HS-27A (cell line): ENCODE measurements at places on chromosomes 7 and 10.

DNA sequence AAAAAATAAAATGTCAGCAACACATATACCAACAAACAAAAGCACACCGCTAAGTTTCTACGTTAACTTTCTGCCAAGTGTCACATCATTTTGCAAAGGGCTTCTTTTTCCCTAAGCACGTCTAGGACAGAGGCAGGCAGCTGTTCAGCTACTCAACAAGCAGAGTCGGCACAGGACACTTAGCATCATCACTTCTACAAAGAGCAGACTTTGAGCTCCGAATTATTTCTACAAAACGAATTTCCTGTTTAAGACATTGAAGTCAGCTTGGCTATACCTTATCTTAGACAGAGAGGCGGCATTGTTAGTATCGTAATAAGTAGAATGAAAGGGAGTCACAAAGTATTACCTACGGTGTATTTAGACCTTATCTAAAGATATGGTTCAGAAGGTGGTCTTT lies 110.1 kb downstream of the SVIL start:
- no peak for DNase-seq

GRCh38 chr10:116753759-116754158 lies 11.4 kb upstream of the HSPA12A start:
- no peak for DNase-seq

- no peak for DNase-seq
Measured at GRCh38 chr10:118106426-118106825, 59.7 kb upstream of the RAB11FIP2 start.

GRCh38 chr10:8103543-8103942 lies 49.1 kb downstream of the GATA3 start:
- no peak for DNase-seq

GRCh38 chr7:134245253-134245652 lies 71.5 kb downstream of the SLC35B4 start:
- no peak for DNase-seq

DNA sequence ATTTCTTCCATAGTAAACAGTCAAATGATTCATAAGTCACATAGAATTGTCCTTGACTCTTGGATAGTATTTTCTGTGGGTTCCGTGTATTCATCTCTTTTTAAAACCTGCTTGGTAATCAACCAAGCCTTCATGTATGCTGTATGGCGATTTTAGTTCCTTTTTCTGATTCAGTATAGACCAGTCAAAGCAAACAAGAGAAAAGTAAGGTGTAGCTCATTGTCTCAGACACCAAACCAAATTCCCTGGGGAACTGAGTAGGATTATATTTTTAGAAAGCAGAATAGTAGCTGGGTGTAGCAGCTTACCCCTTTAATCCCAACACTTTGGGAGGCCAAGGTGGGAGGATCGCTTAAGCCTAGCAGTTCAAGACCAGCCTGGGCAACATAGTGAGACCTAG lies 240.5 kb downstream of the BBS9 start:
- no peak for DNase-seq

DNA sequence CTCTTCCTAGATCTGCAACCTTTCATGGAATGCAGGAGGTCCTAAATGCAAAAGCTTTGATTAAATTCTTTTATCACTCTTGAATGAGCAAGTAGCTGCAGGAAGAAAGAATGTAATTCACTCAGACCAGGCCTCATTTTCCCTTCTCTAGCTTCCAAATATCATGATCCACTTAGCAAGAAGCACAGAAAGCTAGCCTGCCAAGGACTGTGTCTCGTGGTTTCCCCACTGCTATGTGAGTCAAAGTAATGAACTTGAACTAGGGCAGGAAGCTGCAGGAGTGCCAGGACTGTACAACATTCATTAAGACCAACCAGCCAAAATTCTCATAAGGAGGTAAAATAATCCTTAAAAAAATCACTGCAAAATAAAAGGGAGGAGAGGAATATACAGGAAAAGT lies 379.2 kb downstream of the CALN1 start:
- DNase-seq = no peak

DNA sequence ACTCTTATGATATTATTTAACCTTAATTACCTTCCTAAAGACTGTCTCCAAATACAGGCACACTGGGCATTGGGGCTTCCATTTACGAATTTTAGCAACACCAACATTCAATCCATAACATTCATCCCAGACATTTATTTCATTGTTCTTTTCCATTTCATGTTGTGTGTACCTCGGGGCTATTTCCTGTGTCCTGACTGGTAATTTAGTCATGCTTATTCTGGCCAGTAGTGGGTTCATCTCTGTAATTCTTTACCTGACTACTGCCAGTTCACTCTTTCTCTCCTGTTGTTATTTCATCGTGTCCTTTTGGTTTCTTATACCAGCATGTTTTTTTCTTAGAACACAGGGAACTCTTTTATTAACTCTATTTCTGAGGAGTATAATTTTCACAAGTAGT lies 225.7 kb downstream of the PLXDC2 start:
- DNase-seq = no peak

- DNase-seq = no peak
Measured at GRCh38 chr10:52668024-52668423, 104.6 kb downstream of the MBL2 start.

DNA sequence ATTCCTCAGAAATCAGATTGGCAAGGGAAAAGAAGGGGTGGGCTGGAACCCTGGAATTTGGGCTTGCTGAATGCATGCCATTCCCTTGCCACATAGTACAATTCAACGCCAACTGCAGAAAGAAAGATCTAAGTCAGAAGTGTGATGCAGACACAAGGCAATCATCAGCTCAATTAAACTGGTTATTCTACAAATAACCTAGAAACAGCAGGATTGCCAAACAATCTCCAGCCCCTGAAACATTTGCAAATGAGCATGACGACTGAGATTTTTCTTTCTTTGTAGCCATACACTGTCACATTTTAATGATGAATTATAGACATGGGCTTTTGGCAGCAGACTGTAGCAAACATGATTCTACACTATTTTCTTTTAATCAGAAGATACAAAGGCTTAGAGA lies 16.5 kb upstream of the CREB5 start:
- no peak for DNase-seq

DNA sequence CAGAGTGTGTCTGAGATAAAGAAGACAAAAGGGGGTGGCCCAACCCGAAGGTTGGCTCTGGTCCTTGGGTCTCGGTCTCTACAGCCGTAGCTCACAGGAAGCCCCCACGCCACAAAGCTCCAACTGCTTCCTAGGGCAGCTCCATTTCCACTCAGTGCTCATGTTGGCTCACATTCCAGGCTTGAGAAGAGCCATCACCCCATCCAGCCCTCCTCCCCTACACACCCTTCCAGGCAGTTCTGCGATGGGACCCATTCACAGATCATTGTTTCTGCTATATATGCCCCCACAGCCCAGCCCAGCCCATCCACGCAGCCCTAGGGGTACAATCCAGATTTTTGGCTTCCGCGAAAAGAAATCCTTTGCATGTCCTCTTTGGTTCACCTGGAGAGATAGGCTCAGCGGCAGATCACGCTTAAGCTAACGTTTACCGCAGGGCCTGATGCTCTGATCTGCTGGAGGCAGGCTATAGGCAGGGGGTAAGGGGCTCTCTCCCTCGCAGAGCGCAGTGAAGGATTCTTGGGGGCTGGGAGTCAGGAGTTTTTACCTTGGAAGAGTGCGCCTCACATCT lies 6.2 kb upstream of the HOXA11 start:
- no peak for DNase-seq

DNA sequence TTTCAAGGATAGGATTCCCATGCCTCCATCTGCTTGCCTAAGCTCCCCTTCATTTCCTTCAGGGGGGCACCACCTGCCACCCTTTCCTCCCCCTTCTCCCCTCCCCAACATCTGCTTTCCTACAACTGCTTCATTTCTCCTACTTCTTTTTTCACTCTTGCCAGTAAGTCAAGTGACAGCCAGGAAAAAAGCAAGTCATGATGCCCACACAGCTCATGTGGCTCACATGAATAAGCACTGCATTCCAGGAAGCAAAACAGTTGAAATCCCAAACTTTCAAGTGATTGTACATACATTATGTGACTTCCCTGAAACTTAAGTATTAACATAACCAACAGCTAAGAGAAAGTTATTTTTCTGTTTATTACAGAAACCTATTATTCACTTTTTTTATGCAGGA lies 78.6 kb downstream of the TNS3 start:
- no peak for DNase-seq

DNA sequence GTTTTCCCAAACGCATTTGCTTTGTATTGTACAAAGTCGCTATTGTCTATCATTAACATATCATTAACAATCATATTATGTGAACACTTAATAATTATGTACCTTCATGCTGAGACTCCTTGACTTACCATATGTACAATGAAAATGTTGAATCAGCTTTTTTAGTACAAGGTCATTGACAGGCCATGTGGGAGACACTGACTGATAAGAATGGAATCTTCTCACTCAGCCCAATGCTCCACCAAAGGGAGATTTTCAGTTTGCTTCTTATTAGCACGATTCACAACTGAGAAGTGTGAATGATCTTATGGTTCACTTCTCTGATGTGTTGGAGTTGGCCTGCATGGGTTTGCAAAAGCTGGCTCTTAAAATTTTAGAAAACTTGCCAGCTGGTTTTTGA lies 253.5 kb upstream of the TEX47 start:
- DNase-seq = no peak

DNA sequence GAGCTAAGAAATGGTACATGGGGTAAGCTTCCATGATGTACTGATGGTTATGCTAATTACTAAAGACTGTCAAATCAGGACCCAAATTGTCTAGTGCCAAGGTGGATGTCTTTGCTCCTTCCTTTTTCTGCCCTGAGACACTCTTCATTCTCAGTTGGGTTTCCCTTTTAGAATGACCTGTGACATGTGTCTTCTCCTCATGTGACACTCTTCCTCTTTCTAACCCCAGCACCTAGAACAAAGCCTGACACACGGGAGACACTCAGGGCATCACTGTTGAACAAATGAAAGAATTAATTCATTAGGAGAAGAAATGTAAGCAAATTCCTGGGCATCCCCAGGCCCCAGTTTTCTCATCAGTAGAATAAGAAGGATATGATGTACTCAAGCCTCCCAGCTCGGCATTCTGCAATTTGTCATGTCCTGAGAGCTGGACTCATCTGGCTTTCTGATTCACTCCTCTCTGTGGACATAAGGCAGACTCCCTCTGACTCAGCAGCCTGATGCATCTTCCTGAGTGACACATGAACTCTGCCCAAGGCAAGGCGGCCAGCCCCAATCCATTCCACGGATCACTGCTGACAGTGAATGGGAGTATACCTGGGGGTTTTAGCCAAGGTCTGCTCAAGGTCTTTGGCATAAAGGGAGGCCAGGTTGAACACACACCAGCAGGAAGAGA lies 473.8 kb downstream of the KCNMA1 start:
- peak; percentile 79 for DNase-seq

- DNase-seq = no peak
Measured at GRCh38 chr7:149444287-149444686, 16.6 kb downstream of the ZNF777 start.

GRCh38 chr10:35003906-35004305 lies 86.2 kb downstream of the CUL2 start:
- DNase-seq = no peak

GRCh38 chr7:128703609-128704241 lies 31.6 kb downstream of the GARIN1A start:
- DNase-seq = no peak

- no peak for DNase-seq
Measured at GRCh38 chr10:69901022-69901421, 99.3 kb downstream of the COL13A1 start.

DNA sequence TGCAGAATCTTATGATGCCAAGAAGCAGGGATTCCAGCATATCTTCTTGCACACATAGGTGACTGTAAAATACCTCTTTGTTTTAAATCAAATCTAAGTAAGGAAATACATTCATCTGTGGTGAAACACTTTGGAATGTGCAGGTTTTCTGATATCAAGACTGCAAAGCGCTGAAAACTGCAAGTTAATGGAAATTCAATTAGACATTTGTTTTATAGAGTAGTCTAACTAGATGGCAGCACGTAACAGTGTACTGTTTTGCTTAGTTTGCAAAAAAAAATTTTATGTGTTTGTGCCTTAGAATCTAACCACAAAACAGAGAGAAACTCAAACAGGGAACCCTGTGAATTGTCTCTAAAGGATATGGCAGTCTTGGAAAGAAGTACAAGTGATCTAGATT lies 259.2 kb downstream of the HDAC9 start:
- no peak for DNase-seq

- DNase-seq = no peak
Measured at GRCh38 chr10:61832866-61833481, 68.5 kb upstream of the ARID5B start.

- no peak for DNase-seq
Measured at GRCh38 chr7:128032605-128033235, 1.5 kb upstream of the LRRC4 start.

DNA sequence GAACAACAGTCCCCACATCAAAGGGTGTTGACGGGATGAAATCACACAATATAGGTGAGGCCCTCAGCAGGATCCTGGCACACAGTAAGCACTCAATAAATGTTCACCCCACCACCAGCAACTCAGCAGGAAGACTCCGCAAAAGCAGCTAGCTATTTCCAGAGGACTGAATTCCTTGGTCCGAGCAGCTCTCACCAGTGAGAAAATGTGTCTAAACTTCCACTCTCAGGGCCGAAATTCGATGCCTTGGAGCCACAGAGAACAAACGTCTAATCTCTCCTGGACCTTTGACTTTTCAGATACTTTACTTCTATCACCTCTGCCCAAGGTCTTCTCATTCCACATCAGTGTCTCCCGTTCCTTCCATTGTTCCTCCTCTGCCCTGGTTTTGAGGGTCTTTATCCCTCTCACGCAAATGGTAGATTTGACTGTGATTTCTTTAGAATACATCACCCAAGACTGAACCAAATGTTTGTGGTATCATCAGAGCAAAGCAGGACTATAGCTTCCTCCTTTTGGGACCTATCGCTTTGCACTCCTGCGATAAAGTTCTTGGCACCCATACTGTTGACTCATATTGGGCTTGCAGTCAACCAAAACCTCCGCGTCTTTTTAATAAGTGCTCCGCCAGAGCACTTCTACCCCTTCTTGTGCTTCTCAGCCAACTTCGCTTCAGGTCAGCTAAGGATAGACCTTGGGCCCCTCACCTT lies 903 bp upstream of the NT5C2 start:
- no peak for DNase-seq

DNA sequence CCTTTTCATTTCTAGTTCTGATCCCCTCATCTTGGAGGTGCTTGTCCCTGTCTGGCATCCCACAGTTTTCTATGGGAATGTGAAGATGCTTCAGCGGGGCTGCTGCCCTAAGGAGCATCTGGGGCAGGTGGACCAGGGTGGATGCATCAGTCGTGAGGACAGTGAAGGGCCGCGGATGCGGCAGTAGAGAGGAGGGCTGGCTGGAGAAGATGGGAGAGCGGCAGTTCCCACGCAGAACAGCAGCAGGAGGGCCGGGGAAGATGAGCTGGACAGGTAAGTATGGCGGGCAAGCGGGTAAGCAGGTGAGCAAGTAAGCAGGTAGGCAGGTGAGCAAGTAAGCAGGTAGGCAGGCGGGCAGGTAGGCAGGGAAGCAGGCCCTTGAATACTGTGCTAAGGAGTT lies 48.9 kb downstream of the ASB13 start:
- no peak for DNase-seq

GRCh38 chr7:23438171-23438570 lies 32.1 kb downstream of the IGF2BP3 start:
- no peak for DNase-seq

DNA sequence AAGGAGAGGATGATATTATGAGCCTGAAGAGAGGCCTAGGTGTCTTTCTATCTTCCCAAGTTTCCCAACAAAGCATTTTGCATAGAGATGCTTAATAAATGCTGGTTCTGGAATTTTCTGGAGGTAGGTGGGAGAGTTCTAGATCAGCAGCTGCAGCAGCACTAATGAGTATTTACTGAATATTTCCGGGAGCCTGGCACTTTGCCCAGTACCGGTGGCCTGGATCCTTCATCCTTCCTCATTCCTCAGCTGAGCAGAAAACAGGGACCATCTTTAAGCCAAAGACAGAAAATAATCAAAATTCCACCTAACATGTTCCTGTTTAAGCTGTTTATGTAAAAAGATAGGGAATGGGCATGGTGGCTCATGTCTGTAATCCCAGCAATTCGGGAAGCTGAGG lies 813.2 kb upstream of the AUTS2 start:
- no peak for DNase-seq
